Calu3 (cell line): ENCODE measurements at places on chromosomes 6 and 20.

- DNase-seq: no peak
Observed at GRCh38 chr6:7413151-7413823, 23.7 kb downstream of the RIOK1 start.

- DNase-seq: no peak
Observed at GRCh38 chr6:166561771-166562359, 24.6 kb downstream of the RAMACL start.

DNA sequence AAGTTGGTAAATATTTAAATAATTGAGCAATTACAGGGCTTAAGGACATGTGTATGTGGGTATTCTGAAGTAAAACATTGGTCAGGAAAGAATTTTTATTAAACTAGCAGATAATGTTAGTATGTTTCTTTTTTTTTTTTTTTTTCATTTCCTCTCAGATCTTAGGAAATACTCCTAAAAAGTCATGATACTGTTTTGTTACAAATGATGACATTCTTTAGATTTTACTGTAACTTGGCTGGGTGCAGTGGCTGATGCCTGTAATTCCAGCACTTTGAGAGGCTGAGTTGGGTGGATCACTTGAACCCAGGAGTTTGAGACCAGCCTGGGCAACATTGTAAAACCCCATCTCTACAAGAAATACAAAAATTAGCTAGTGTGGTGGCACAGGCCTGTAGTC is 41.5 kb downstream of the CDC40 start:
- DNase-seq: no peak

- DNase-seq: no peak
Observed at GRCh38 chr20:23759306-23759940, 8.7 kb upstream of the CST1 start.

DNA sequence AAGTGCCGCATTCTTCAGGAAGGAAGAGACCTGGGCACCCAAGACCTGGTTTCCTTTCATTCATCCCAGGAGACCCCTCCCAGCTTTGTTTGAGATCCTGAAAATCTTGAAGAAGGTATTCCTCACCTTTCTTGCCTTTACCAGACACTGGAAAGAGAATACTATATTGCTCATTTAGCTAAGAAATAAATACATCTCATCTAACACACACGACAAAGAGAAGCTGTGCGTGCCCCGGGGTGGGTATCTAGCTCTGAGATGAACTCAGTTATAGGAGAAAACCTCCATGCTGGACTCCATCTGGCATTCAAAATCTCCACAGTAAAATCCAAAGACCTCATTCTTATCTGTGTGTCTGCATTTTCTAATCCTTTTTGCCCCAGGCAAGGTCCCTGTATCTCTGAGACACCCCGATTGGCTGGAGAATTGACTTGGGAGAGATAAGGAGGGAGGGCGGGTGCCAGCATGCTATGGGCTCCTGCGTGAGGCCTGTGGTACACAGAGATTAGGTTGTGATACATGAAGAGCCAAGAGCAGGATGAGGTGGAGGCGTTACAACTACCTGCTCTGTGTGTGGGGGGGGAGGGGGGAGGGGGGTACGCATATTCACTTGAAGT is 4.8 kb downstream of the MUC21 start:
- DNase-seq: no peak

GRCh38 chr6:3415490-3415889 is 41.4 kb downstream of the SLC22A23 start:
- DNase-seq: no peak

DNA sequence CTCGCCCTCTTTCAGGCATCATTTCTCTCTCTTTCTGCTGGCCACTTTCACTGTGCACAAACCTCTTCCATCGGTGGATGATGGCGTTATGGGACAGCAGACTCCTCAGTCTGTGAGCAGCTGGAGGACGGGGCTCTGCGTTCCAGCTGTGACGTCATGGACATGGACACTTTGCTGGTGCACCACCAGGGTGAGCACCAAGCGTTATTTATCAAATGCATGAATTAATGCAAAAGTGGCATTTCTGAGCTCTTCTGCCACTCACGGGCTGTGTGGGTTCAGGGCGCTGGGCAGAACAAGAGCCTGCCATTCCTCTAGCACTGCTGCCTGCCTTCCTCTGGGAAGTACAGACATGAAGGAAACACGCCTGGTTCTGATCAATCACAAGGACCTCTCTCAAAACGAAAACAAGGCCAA is 82.9 kb upstream of the MPC1 start:
- DNase-seq: no peak

DNA sequence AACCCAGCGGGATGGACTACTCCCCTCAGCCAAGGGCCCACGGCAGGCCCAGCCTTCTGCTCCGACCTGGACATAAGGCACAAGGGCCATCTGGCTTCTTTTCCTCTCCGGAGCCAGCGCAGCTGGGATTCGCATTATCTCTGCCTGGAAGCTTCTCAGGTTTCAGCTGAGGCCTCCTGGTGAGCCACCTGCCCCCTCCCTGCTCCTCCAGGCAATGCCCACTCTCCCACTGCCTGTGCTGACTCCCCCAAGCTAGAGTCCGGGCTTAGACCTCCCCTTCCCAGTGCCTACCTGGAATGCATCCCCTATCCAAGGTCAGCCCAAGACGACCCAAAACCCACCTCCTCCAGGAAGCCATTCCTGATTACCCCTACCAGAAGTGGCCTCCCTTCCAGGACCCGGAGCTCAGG is 60.7 kb downstream of the EZR start:
- DNase-seq: no peak

DNA sequence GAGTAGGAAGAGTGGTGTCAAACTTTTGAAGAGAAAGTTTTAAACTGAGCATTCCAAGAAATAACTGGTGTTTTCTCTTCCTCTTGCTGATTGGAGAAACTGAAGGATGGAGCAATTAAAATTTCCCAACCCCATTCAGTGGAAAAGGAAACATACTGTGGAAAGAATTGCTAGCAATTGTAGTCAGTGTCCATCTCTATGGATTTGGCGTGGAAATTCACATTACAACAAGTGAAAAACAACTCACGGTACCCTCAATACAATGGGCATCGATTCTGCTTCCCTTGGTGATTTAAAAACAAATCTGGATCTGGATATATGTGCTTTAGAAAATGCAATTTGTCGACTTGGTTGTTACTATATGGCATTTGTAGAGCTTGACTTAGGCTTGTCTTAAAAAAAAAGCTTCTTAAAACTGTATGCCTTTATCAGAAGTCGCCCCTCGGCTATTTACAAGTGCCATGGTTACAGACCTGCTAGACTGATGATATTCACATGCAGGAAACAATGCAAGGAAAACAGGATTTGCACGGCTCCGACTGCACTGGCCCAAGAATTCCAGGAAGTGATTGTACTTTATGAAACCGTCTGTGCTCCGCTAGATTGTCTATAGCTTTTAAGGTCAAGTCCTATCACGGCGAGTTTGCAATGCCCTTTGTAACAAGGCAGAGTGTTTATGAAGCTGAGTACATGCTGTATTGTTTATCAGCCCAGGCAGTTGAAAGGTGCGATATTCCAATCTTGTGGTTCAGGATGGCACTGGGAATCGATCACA is 131.7 kb upstream of the PHACTR1 start:
- DNase-seq: no peak

GRCh38 chr6:81937296-81937937 is 184.9 kb upstream of the TENT5A start:
- DNase-seq: no peak

- peak; percentile 36 for DNase-seq
Observed at GRCh38 chr6:166957087-166957804, 896 bp upstream of the RNASET2 start.

DNA sequence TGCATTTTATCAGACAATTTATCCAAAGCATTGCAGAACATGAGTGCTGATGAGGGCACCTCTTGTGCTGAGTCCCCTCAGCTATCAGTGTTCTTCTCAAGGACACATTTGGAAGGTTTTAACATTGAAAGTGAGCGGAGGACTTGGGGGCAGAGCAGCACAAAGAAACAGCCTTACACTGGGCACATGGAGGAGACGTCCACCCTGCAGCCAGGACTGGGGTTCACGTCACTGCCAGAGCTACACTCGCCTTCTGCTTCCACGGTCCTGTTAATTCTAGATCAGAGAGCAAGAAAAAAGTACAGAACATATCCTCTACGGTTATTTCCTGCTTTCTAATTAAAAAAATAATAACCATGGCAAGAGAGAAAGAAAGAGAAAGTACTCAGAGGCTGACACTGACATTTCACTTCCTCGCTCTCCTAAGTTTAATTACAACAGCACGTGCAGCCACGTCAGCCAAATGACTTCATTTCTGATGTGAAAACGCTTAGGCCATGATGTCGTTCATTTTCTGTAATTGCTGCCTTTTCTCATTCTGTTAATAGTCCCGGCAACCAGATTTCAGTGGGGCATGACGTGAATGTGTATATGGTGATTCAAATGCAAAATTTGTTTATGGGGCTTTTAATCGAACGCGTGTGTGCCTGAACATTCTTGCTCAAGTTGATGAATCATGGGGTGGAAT is 5.1 kb downstream of the PRND start:
- DNase-seq: no peak

- DNase-seq: peak; percentile 85
Observed at GRCh38 chr6:108027594-108027993, 46.9 kb downstream of the OSTM1 start.

DNA sequence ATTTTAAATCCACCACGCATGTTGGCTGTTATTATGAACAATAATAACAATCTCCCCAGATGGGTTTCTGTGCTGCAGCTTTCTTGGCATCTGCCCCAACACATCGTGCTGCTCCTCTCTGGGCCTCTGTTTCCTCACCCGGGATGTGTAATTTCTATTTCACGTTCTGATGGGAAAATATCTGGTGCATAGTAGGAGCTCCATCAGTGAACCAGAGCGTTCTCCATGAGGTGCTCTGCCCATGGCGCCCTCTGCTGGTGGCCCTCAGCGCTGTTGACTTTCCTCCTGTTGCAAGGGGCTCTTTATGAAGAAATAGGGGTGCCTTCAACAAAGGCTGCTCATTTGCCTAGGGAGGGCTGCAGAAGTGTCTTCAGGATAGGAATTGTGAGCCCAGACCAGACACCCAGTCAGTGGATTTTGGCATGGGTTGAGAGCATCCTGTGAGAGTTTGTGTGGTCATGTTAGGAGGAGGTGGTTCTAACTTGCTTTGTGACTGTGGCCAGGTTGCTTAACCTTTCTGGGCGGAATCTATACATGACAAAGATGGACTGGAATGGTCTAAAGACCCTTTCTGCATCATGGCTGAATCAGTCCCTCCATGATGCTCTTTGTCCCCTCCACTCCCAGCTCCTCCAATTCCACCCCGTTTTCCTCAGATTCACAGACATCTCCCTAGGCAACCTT is 8.1 kb downstream of the SCRT2 start:
- peak; percentile 70 for DNase-seq

DNA sequence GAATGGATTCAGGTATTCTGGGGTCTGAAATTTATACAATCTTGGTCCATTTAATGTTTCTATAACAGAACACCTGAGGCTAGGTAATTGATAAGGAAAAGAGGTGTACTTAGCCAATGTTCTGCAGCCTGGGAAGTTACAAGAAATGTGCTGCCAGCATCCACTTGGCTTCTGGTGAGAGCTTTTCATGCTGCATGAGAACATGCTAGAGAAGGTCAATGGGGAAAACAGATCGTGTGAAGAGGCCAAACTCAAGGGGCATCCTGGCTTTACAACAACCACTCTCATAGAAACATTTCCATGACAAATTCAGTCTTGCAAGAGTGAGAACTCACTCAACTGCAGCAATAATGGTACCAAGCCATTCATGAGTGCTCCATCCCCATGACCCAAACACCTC is 16.8 kb downstream of the IL22RA2 start:
- no peak for DNase-seq

GRCh38 chr20:49747707-49748524 is 34.2 kb upstream of the B4GALT5 start:
- DNase-seq: peak; percentile 20

GRCh38 chr6:166551754-166552495 is 34.6 kb downstream of the RAMACL start:
- no peak for DNase-seq

DNA sequence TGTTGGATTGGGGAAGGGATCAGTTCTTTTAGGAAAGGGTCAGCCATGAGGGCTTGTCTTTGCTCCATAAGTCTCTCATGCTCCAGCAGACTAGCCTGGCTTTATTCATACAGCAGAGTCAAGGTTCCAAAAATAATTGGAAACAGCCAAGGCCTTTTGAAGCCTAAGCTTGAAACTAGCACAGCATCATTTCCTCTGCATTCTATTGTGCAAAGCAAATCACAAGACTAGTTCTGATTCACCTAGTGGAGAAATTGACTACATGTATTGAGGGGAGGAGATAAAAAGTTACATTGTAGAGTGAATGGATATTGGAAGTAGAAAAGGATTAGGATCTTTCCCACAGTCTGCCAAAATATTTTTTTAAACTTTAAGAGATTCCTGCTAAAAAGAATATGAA is 159.3 kb upstream of the PLCB4 start:
- DNase-seq: no peak

GRCh38 chr6:34696189-34696738 is 303 bp downstream of the ILRUN start:
- no peak for DNase-seq

DNA sequence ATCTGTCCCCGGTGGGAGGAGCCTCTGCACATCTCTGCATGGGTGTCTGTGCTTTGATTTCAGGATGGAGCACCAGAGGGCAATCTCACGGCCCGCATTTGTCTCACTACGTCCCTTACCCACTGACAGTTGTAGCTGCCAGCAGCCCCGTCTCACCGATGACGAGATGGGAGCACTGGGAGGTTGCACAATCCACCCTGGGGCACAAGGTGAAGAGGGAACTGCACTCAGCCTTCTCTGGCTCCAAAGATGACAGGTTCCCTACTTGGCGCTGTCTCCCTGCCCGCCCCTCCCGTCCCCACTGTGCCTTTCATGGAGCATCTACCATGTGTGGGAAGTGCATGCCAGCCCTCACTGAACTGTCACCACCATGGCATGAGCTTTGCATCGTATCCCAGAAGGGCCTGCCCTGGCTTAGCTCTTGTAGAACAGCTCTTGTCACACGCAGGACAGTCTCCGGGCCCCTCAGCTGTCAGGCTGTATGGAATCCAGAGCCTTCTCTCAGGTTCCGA is 99.9 kb upstream of the PMEPA1 start:
- no peak for DNase-seq
